ENCODE measurements at places on chromosomes 6 and 20.

DNA sequence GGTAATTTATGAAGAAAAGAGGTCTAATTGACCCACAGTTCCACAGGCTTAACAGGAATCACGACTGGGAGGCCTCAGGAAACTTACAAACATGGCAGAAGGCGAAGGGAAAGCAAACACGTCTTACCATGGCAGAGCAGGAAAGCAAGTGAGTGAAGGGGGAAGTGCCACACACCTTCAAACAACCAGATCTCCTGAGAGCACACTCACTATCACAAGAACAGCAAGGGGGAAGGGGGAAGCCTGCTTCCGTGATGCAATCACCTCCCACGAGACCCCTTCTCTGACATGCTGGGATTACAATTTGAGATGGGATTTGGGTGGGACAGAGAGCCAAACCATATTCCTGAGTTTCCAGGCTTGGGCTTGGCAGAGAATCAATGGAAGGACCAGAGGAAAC lies 124.1 kb upstream of the RAB32 start:
- no peak for DNase-seq

- DNase-seq = no peak
Measured at GRCh38 chr6:153090241-153090930, 40.7 kb downstream of the RGS17 start.

DNA sequence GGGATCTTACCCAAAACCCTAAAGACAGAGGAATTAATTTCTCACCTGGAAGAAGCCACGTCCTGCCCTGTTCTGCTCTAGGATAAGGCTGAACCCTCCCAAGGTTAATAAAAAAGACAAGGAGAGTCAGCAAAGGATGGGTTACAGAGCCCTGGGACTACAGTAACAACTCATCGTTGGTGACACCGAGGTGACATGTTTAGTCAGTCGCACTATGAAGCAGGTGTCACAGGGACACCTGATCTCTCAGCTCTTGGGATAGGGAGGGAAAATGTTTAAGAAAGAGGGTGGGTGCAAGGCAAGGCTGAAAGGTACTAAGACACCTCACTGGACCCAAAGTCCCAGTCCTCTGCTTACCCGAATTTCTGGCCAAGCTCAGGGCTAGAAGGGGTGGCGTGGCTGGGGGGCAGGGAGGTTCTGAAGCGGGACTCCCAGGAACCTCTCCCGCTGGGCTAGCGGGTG lies 562 bp downstream of the MOCS1 start:
- no peak for DNase-seq

DNA sequence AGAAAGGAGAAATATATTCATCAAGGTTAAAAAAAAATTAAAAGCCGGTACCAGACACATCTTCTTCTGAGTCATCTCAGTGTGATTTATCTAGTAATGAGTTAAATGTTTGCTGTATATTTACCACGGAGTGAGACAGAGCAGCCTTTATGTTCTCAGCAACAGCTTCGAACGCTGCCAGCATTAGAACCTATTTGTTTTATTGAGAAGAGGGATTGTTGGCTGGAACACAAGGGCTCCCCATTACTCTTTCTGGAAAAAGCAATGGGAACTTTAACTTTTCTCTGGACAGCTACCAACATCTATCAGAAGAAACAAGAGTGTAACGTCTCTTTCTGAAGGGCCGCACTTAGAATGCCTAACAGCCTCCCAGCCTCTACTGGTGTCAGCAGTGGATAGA lies 105.3 kb upstream of the TAB2 start:
- no peak for DNase-seq

GRCh38 chr20:47354714-47355488 lies 1.6 kb downstream of the ZMYND8 start:
- DNase-seq = no peak

- no peak for DNase-seq
Measured at GRCh38 chr6:125392682-125393081, 90.9 kb upstream of the HDDC2 start.

GRCh38 chr20:9916761-9917160 lies 77.9 kb upstream of the PAK5 start:
- no peak for DNase-seq

DNA sequence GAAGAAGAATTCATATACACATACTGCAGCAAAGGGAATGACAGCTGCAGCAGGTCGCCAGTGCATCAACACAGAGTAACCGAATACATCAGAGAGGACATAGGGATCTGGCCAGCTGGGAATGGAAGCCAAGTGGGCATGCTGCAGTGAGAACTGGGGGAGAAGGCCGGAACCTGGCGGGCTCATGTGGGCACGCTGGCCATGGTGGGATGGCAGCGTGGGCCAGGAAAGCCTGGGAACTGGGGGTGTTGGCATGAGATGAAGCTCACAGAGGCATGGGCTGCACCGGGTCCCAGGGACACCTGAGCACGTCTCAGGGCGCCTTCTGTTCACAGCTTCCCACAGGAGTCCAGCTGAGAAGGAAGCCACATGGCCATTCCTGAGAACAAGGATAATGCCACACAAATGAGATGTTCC lies 139.5 kb upstream of the AGPAT4 start:
- DNase-seq = no peak

DNA sequence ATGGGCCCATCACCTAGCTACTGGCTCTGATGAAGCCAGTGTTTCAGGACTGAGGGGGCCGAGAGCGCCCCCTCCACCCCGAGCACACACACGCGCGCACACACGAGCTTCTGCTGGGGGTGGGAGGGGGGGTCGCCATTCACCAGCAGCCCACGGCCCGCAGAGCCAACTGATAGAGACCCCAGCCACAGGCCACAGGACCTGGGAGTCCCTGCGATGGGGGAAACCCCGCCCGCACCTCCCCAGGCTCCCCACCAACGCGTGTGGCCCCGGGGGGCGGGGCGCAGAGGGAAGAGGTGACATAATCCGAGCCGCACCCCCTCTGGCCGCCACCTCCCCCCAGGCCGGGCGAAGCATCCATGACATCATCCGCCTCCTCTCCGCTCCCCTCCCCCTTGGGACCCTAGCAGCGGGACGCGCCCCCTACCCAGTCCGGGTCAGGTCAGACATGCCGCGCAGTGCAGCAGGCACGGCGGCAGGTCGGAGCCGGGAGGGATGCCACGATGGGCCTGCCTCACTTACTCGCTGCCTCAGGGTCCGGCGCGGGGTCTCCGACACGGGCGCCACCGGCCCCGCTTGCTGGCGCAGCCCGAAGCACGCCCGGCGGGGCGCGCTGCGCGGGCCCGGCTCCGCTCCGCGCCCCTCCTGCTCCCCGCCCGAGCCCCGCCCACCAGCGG lies at the start of gene LZTS3:
Gene LZTS3 (minus strand): TSS at position 617 of the 677 bp plus-strand sequence. CDS start 6,386 bp downstream, outside the sequence.
- DNase-seq = peak; percentile 38

DNA sequence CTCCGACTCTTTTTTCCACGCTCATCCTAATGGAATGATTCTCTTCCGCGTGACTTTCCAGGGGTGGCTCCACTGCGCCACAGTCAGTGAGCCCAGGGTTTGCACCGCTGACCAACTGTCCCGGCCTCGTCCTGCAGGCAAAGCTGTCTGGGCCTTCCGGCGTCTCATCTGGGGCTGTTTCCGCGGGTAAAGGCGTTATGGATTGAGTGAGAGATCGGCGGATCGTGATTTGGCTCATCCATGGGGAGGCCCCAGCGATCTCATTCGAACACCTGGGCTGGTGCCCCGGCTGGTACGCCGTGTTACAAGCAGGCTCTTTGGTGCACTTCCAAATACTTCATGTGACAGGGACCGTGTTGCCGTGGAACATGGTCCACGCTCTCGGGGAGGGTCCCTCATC lies 47.8 kb downstream of the KCNQ2 start:
- DNase-seq = no peak

GRCh38 chr6:159301810-159302593 lies 132.8 kb downstream of the FNDC1 start:
- no peak for DNase-seq

- DNase-seq = peak; percentile 28
Measured at GRCh38 chr20:45833030-45833882, at the start of gene SNX21. SNX21 (plus strand) TSS chr20:45833799; CDS start chr20:45833920, 121 bp downstream.

DNA sequence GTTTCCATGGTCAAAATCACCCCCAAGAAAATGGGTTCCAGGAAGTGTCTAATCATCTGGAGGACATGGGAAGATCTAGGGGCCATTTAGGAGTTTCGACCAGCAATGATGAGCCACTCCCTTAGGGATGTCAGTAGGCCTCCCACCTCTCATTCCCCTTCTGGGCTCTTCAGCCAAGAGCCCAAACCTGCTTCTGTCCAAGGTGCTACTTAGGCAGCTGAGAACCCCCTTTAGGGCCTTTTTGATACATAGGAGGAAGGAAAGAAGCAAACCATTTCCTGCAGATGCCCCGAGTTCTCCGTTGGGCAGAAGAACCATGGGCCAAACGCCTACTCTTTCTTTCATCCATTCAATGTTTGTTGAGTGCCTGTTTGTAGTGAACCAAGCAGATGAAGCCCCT lies 141.4 kb upstream of the RIN2 start:
- DNase-seq = no peak

DNA sequence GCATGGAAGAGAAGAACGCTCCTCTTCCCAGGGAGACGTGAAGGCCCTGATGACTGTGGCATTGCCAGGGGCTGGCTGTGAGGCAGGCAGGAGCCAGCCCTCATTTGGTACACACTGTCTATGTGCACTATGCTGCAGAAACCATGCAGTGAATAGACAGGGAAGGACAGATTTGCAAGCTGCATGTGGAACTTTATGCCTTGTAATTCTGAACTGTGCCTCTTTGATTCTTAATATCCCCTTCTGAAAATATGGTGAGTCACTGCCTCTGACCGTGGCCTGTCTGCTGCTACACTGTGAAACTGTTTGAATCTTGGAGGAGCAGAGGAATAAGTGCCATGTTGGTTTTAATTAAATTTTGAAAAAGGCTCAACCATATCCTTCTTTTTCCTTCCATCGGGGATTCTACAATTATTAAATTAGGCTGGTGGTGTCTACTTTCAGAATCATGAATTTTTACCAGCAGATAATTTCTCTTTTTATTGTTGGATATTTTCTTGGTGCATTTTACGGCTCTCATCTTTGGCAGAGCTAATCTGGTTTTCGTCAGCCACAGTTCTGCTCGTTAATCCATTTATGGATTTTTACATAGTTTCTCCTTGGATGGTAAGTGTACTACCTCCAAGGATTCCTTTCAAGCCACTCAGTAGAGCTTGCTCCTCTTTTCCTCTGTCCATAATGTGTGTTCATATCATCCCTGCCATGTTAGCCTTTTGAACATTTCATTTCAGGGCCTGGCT lies 301.0 kb upstream of the SLC35B3 start:
- DNase-seq = no peak

DNA sequence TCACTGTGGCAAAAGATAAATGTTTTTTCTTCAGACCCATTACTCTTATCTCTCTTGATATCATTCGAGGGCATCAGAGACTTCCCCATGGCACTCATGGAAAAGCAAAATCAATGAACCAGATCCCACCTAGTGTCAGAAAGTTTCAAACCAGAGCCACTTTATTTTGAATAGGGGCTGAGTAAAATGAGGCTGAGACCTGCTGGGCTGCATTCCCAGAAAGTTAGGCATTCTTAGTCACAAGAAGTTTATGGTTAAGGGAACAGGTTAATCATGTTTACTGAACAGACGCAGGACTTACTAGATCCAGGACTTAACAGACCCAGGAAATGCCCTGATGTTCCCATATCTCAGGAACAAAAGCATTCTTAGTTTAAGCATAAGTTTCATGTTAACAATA lies 369.9 kb downstream of the BTBD3 start:
- no peak for DNase-seq

Data from NCI-H2081 (cell line).